IPS-NIHi11 (cell line): ENCODE measurements at places on chromosomes 13 and 19.

GRCh38 chr13:24854311-24854710 is 90.3 kb downstream of the RNF17 start:
- DNase-seq, result no peak

DNA sequence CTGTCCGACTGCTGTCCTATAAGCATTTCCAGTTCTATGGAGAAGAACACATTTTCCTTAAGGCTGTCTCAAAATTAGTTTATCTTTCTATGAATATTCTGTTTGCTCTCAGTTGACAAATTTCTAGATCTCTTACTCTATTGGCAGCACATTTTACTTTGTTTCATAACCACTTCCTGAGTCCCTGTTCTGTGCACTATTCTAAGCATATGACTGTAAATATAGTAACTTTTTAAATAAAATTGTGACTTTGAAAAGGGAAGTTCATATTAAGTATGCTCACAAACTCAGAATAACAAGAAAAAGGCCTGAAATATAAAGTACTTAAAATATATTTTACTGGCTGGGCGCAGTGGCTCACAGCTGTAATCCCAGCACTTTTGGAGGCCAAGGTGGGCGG is 56.5 kb upstream of the HTR2A start:
- DNase-seq, result no peak

- DNase-seq, result no peak
Observed at GRCh38 chr13:76319921-76320320, 566.3 kb downstream of the KCTD12 start.

DNA sequence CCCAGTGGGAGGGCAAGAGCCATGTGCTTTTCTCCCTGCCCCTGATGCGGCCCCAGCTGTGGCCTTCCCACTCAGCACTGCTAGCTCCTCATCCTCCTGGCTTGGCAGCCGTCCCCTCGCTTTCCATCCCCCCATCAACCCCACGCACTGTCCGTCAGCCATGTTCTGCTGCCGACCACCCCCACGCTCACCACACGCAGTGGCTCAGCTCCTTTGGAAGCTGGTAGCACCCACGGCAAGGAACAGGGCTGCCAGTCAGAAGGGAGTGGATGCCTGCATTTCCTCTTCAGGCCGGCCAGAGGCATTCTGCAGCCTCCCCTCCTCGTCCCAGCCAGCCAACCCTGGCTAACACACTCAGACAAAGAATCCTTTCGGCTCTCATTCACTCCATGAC is 6.3 kb downstream of the CALM3 start:
- no peak for DNase-seq

- DNase-seq, result no peak
Observed at GRCh38 chr13:28885181-28885580, 65.0 kb downstream of the MTUS2 start.

- no peak for DNase-seq
Observed at GRCh38 chr13:50078895-50079654, 63.8 kb downstream of the KCNRG start.
